ENCODE measurements at places on chromosomes 6 and 20.

GRCh38 chr6:31659649-31660380 lies 763 bp downstream of the C6orf47 start:
- DNase-seq: no peak

- DNase-seq: no peak
Measured at GRCh38 chr20:59580146-59580946, 24.0 kb upstream of the PHACTR3 start.

- DNase-seq: no peak
Measured at GRCh38 chr6:168060521-168060931, 18.5 kb downstream of the FRMD1 start.

- DNase-seq: no peak
Measured at GRCh38 chr20:20448881-20449280, 81.0 kb downstream of the INSM1 start.

GRCh38 chr6:82951389-82951788 lies 114.3 kb downstream of the UBE3D start:
- no peak for DNase-seq

DNA sequence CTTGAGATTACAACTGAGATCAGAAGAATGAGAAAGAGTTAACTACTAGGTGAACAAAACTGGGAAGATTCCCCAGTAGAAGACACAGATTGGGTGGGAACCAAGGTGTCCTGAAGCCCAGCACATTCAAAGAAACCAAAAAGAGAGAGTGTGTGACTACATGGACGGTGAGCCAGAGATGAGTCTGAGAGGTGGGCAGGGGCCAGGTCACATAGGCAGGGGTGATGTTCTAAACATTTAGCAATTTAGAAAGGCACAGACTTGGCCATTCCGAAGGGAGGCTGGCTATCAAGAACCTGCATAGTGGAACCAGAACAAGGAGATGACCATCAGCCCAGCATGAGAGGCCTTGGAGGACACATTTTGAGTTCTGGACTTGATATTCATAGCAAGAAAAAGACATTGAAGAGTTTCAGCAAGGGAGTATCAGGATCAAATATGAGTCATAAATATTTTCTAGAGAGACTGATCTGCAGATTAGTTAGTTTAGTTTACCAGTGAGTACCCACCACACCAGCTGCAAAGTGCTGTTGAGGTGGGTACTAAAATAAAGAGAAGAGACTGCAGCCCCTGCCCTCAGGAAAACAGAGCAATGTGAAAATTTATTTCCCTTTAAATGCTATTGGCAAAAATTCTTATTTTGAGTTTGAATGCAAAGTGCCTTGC lies 340.5 kb upstream of the PRDM1 start:
- no peak for DNase-seq

DNA sequence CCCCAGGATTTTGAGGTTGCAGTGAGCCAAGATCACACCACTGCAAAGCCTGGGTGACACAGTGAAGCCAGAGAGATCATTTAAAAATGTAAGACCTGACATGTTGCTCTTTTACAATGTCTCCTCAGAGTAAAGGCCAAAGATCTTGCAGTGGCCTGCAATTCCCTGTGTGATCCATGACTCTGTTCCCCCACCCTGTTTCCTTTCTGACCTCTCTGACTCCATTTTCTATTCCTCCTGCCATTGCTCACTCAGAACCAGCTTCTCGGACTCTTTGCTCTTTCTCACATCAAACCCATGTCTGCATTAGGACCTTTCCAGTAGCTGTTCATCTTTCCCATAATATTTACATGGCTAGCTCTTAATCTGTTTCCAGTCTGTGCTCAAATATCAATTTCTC lies 28.8 kb downstream of the RNF217 start:
- no peak for DNase-seq

- no peak for DNase-seq
Measured at GRCh38 chr6:90469906-90470305, 117.0 kb downstream of the MAP3K7 start.

DNA sequence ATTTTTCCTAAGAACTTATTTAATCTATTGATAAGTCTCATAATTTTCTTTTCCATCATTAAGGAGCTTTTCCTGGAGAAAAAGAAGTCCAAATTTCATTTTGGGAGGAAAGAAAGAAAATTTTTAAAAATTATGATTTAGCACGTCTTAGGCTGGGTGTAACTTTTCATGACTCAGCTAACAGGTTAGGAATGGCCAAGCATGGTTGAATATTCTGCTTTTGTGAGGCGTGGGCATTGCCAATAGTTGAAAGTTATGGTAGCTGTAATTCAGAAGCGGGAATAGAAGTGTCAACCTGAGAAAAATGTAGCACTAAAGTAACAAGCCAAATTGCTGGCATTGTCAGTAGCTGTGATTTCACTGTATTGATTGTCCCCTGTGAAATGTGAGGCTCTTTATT lies 77.2 kb upstream of the ARID1B start:
- no peak for DNase-seq

GRCh38 chr6:132101535-132101934 lies 150.4 kb upstream of the CCN2 start:
- DNase-seq: no peak

DNA sequence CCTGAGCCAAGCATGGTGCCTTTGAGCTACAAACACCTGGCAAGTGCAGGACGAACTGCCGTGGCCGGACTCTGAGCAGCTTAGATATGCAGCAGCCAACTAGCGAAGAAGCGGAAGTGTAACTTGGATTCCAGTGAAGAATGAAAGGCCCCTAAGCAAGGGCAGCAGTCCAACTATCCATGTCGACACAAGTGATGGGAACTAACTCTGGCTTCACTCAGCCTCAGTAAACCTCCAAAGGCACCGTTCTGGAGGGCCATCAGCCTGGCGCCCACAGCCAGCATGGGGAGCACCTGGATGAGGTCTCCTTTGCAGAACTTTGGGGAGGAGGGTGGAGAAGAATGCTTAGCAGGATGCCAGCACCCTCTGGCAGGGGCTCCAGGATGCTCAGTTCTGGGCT lies 78.4 kb upstream of the MLN start:
- DNase-seq: no peak

DNA sequence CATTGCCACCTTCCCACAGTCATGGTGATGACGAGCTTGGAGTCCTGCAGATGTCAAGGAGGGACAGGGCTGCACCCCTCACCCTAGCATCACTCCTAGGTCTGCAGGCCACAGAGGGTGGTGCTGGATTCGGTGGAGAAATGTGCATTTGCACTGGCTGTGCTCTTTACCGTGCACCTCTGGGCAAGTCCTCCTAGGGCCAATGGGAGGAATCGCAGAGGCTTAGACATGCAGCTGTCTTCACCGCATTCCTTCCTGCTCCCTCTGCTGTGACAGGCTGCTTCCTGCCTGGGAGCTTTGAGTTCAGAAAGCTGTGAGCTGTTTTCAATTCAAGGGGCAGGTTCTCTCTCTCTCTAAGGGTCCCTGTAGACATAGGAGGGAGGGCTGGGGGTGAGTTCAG lies 85.1 kb downstream of the EDN3 start:
- DNase-seq: no peak

DNA sequence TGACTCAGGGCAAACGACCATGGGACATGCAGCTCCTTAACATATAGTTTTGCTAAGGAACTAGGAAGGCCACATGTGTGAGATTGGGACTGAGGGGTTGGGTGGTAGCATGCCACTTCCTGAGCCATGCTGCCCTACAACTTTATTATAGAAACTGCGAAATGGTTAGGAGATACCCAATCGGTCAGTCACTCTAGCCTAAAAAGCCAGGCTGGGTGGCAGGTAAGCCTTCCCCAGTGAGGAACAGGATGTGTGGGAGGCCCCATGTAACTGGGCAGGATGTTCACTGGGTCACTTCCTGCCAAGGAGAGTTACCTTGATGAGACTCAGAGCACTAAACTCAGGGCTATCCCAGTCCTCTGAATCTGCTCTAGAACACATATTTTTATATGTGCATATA lies 123.5 kb downstream of the MAP3K7 start:
- no peak for DNase-seq

DNA sequence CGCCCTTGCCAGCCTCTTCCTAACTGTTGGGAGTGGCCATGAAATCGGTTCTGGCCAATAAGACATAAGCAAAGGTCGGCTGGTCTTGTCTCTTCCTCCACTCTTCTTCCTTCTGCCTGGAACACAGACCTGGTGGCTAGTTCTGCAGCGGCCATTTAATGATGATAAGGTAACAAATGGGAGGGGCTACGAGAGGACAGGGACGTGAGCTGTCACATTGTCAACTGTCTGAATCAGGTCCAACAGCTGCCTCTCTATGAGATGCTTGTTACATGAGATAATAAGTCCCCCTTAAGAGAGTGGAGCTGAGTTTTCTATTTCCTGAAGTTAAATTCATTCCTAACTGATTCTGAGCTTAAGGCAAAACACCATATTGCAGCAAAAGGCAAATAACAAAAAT lies 12.5 kb upstream of the TMEM242 start:
- DNase-seq: no peak

GRCh38 chr6:116115781-116116180 lies 10.2 kb downstream of the COL10A1 start:
- DNase-seq: no peak

- no peak for DNase-seq
Measured at GRCh38 chr20:50722424-50723155, 8.8 kb upstream of the PARD6B start.

GRCh38 chr6:3288711-3289663 lies 30.2 kb downstream of the PSMG4 start:
- DNase-seq: no peak
